ENCODE measurements at places on chromosomes 1 and 21. TPM values are rescaled to one million over a fixed set of nuclear protein-coding genes. Genes with fewer than 3 reads are reported as not detected.

- no peak for DNase-seq
These were observed 20.7 kb upstream of the LRRC8D start for GRCh38 chr1:89800022-89800655.

DNA sequence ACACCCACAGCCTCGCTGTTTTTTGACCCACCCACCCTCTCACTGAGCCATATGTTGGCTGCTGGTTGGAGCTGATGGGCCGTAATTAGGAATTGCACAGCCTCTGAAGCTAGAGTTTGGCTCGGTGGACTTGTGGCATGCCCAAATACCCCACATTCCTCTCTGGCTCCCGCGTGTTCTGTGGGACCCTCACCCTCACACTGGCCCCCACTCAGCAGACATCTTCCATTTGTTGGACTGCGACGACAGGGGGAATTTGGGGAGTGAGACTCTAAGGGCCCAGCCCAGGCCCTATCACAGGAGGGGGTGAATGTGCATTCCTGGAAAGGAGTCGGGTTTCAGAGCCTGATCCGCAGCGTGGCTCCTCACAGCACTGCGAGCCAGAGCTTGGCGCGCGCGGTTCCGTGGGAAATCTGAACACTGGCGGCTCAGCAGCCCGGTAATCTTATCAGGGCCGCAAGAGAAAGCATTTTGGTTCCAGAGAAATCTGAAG, 5.2 kb downstream of the RCSD1 start:
- DNase-seq = no peak

DNA sequence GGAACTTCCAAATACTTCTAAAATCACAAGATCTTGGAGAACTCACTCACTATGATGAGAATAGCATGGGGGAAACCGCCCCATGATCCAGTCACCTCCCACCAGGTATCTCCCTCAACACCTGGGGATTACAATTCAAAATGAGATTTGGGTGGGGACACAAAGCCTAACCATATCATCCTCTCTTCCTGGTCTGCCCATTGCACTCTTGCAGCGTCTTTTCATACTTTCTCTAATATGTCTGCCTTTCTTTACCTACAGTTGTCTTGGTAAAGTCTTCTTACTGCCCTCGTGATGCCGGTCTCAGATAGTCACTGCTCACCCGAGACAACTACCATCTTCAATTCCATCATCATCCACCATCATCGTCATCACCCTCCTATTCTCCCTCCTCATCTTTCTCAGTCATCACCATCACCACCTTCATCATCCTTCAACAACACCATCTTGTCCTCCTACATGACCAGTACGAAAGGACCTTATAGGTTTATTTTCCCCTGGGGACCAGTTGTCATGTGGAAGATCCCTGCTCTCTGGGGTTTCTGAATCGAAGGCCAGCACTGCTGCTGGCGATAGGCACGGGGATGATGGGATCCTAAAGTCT, 58.5 kb upstream of the CASZ1 start:
- no peak for DNase-seq

DNA sequence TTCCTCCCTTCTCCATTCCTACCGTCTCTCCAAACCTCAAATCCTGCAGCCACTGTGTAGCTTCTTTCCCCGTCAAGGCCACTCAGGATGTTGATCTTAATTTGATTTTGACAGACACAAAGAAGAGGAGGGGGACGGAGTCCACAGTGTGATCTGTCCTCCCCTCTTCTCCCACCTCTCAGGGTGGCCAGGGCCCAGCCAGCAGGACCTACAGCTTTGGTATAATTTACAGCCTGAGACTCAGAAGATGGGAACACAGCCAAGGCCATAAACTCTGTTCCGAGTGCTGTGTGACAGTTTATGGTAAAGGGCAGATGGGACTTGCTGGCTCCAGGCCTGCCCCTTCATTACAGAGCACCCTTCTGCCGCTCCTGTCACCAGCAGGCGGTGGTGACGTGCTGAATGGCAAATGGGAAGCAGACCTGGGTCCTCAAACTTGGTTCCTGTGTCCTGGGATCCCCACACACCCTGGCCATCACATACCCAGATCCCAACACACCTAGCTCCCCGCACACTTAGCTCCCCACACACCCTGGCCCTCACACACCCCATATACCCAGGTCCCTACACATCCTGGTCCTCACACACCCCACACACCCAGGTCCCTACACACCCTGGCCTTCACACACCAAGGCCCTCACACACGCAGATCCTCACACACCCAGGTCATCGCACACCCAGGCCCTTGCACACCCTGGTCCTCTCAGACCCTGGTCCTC, 71.6 kb downstream of the CD2 start:
- DNase-seq = no peak

- DNase-seq = no peak
These were observed 14.8 kb upstream of the KIF1B start for GRCh38 chr1:10195570-10195969.

DNA sequence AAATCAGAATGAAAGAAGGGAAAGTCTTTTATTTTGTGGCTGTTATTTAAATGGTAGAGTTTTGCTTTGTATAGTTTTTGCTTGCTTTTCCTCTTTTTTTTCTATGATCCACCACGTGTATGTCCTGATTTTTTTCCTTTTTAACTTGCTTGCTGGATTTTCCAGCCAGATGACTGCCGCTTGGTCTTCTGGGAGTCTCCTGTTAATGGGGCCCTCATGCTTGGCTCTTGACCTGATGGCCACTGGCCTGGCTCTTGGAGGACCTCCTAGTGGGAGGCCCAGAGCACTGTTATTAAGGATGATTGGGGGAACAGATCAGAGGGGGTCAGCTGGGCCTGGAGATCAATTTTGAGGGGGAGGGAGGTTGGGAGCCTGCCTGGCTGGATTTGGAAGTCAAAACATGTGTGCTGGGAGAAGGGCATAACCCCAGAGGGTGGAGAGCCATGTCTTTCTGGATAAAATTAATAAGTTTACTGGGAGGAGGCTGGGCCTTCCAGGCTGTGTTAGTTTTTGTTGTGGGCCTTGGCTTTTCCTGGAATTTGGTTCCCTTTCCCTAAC, 1.2 kb downstream of the FGGY start:
- no peak for DNase-seq

Gene ZYG11A
- polyA plus RNA-seq = 0.40 TPM

- DNase-seq = no peak
These were observed 199.4 kb upstream of the PTGFR start for GRCh38 chr1:78291418-78291817.

Gene HPCA
- not detected for polyA plus RNA-seq

GRCh38 chr1:87331365-87332241, 2.9 kb downstream of the LMO4 start:
- DNase-seq = no peak

DNA sequence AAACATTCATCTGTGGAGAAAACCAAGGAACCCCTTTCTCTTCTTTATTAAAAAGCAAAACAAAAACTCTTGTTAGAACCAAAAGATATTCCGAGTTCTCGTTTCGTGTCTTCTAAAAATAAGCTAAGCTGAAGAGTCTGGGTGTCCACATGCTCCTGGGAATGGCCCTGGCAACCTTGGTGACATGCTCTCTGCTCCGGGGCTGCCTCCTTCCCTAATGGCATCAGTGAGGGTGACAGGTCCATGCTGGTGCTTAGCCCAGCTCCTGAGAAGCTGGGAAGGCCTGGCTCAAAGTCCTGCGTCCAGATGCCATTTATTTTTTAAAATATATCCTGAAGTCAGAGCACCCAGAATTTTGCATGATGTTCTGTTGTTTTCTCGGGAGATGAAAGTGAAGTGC, 24.6 kb upstream of the TRAPPC10 start:
- DNase-seq = no peak

- no peak for DNase-seq
These were observed 17.5 kb upstream of the LEFTY1 start for GRCh38 chr1:225906467-225906866.

Gene DISC1
- polyA plus RNA-seq = 0.42 TPM

Gene RNF207
- polyA plus RNA-seq = 8.5 TPM

DNA sequence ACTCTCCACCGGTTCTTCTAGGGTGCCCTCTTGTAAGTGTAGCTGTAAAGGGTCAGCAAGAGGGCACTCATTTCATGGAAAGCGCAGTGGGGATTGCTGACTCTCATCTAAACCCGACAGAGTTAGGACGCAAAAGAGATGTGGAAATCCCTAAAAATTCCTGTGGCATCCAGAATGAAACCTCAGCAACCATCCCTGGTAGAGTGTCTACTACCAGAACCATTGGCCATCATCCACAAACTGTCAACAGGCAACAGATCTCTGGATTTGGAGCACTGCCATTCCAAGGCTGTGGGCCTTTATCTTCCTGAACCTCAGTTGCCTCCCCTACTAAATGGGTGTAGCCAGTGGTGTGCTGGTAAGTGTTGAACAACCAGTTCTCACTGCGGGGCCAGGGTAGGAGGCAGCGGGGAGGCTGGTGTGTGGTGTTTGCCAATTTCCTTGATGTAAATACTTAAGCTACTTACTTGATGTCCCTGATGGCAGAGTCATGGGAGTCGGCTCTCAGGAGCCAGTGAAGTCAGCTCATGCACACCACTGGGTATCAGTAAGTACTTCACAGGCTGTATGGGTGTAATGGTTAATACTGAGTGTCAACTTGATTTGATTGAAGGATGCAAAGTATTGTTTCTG, 195.8 kb downstream of the KAZN start:
- no peak for DNase-seq

Gene SEC22B
- 19.5 TPM for polyA plus RNA-seq

DNA sequence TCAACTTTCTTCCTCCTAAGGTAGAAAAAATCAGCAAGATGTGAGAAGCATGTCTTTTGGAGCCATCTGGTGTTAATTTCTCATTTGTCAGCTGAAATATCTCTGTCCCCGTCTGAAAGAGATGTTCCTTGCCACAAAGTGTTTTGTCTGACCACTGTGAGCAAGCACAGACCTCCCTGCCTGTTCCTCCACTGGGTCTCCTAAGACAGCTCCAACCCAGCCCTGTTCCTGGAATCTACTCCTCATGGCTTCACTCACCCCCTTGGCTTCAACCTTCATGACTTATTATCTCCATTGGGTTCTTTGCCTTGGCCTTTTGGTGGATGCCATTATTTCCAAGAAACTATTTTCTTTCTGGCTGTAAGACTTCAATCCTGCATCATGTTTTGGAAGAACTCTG, 65.7 kb upstream of the CACHD1 start:
- no peak for DNase-seq

GRCh38 chr1:207314816-207315215, 6.7 kb upstream of the CD55 start:
- no peak for DNase-seq

DNA sequence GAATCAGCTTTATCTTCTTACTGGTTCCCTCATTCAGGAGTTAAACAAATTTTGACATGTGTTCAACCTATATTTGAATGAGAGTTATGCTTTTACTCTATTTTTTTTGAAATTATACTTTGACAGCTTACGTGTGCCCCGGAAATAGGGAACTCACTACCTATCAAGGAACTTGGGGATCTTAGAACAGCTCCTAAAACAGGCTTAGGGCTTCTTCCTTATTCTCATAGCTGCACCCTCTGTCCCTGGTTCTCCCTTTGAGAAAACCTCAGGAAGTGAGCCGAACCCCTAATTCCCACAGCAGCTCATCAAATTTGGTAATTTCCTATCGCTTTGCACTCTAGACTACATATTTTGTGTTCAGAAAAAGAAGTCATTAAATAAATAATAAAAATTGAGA, 81.2 kb upstream of the RUNX3 start:
- no peak for DNase-seq

Measured in keratinocyte (primary cell).